ENCODE measurements at places on chromosomes 3 and 15. TPM values are rescaled to one million over a fixed set of nuclear protein-coding genes. Genes with fewer than 3 reads are reported as not detected.

GRCh38 chr15:52994290-52994689 is 204.2 kb upstream of the ONECUT1 start:
- DNase-seq, result no peak
- H3K4me3 ChIP-seq, result no peak overlapping the region
- no peaks in the 10 kb centered on the region for H3K27me3 ChIP-seq
- H3K4me1 ChIP-seq, result no peaks in the 10 kb centered on the region
- no peak overlapping the region for H3K27ac ChIP-seq

DNA sequence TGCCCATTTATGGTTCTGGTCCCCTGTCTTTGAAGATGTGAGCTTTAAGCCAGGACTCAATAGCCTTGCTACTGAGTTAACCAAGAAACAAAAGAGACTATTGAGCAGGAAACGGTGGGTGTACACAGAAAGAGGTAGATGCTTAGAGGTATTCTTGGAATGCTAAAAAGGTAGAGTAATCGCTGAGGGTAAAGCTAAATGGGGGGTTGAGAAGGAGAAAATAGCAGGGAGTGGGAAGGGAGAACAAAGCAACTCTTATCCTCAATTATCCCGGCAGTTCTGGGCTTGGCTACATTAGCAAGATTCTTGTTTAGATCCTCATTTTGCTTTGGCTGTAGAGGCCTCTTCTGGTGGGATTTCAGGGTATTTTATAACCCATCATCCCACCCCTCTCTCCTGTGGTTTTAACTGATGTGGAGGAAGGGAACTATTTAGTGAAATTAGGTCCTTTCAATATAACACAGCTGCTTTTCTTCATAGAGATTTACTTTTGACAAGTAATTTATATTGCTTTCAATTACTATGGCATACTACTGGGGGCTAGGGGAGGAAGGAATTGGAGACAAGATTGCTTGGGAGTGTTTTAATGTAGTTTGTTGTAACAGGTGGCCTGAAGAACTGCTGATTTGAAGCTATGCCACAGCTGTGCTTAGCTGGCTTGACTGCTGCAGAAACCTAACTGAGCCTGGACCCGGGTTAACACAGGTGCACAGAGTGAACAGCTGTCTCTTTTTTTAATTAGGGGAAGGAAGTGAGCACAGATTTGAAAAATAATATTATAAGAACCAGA is 234.3 kb upstream of the CCDC54 start:
- H3K4me3 ChIP-seq, result no peak overlapping the region
- no peak for DNase-seq
- no peak overlapping the region for H3K27ac ChIP-seq

DNA sequence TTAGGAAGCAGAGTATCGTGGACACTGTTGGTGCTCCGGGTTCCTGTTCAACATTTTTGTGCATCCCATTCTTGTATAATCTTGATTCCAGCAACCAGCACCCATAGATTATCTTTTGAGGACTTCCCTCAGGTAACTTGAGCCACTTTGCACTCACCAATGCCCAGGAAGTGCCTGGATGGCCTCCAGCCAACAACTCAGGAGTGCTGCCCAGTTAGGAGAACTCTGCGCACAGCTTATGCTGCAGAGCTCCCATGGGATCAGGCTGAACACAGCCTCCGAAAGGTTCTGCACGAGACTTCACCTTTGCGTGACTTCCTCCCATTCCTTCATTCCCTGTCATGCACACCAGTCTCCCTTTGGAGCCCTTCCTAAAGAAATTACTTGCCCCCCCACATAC is 64.3 kb upstream of the LRRN1 start:
- no peak overlapping the region for H3K27ac ChIP-seq
- DNase-seq, result no peak

- no peak overlapping the region for H3K27ac ChIP-seq
- no peak for DNase-seq
- no peaks in the 10 kb centered on the region for H3K27me3 ChIP-seq
- H3K36me3 ChIP-seq, result no peaks in the 10 kb centered on the region
- no peak overlapping the region for H3K4me3 ChIP-seq
- no peaks in the 10 kb centered on the region for H3K4me1 ChIP-seq
Measured at GRCh38 chr3:52176951-52177700, 20.8 kb upstream of the ALAS1 start.

Gene PAQR5
- 6.4 TPM for polyA plus RNA-seq
